ENCODE measurements at places on chromosomes 1 and 21.

DNA sequence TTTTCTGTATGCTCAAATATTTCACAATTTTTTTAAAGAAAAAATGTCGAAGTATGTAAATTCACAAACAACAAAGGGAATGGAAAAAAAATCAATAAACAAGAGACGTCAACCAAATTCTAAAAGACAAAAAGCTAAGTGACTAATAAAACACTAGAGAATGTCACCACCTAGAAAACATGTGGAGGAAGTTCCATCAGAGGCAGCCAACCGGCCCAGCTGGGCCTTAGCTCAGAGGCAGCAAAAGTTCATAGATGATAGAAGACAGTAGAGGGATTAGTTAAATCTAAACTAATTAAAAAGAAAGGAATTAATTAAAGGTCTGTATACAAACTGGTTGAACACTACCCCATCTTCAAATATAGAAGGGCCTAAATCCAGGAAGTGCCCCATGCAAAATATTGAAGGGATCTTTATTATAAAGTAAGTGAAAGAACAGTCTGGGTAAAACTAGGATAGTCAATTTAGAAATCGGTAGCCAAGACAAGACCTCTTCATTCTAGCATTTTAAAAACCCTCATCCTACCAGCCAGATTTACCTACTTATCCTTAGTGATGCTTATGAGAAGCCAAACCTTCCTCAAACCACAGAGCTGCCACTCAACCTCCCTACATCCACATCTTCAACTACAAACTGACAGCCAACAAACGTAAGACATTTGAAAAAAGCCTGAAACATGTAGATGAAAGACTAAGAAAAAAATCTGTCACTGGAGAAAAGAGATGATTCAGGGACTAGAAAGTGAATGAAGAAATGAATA is 23.7 kb downstream of the MRPL39 start:
- DNase-seq = no peak

DNA sequence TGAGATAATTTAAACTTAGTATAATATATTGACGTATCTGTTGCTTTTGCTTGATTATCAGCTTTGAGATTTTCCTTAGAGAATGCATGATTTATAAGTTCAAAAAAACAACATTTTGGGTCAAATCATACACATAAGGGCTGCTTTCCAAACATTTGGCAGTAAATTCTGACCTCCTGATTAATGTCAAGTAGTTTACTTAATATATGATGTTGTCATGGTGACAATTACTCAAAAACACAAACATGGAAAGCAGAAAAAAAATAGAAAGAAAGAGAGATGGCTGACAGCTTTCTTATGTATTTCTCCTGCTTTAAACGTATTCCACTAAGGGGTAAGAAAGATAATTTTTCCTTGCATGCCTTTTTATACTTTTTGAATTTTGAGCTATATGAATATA is 258.2 kb upstream of the C1orf105 start:
- no peak for DNase-seq

DNA sequence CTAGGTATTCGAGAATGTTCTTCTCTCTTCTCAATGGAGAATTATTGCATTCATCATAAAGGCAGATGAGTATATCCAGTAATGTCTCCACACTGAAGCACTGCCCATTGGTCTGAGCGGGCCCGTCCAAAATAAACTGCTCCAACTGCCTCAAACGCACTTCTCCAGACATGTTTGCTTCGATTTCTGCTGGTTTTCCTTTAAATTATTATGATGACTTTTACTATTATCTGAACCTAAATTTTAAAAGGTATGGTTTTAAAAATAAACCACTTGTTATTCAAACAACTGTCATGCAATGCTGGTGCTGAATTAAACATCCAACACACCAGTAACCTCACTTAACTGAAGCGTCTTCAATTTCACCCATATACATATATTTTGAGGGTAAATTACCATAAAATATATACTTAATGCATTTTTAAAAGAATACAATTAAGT is 1.3 kb downstream of the CDC42BPA start:
- DNase-seq = no peak

DNA sequence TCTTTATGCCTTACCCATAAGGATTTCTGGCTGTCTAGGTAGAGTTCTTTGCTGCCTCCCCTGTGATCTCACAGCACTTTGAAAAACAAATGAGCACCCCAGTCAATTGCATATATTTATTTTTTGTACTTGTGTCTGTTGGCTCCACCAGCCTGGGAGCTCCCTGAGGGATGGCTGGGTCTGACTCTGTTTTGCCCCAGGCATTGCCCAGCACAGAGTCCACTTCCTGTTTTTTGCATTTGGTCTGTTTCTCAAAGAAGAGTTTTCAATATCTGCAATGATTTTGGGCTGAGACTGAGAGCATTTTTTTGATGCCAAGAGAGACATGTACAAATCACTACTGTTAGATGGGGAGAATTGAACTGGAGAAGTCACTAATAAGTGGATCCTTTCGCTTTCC is 125.0 kb downstream of the FOXD2 start:
- DNase-seq = no peak

GRCh38 chr1:107993920-107994319 is 28.9 kb upstream of the VAV3 start:
- no peak for DNase-seq

DNA sequence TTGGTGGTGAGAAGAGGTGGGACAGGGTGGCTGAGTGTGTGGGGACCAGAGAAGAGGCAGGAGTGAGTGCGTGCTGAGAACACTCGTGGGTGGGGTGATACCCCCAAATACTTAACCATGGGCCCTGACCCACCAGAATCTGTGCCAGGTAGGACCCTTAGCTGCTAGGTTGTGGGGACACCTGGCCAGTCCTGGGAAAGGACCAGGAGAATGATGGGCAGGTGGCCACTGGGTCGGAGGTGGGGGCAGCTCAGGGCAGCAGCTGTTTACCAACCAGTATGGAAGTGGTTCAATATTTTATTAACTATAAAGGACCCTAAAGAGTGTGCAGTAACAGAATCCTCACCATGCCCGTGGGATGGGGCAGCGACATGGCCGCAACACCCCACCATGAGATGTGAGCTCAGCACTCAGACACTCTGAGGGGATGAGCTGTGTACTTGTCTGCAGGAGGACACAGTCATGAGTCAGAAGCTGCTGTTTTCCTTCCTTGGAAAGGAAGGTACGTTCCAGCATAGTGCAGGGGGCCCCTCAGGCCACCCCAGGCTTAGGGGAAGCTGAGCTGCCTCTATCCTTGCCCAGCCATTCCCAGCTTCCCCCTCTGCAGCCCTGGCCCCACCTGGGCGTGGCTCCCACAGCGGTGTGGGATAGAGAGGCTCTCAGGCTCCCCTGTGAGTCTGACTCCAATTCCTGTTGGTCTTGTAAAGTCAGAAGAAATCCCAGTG is 25.4 kb downstream of the TEX35 start:
- no peak for DNase-seq

- no peak for DNase-seq
Observed at GRCh38 chr1:33072707-33073106, 8.2 kb upstream of the AZIN2 start.

GRCh38 chr1:61149010-61149860 is 66.9 kb downstream of the NFIA start:
- no peak for DNase-seq

DNA sequence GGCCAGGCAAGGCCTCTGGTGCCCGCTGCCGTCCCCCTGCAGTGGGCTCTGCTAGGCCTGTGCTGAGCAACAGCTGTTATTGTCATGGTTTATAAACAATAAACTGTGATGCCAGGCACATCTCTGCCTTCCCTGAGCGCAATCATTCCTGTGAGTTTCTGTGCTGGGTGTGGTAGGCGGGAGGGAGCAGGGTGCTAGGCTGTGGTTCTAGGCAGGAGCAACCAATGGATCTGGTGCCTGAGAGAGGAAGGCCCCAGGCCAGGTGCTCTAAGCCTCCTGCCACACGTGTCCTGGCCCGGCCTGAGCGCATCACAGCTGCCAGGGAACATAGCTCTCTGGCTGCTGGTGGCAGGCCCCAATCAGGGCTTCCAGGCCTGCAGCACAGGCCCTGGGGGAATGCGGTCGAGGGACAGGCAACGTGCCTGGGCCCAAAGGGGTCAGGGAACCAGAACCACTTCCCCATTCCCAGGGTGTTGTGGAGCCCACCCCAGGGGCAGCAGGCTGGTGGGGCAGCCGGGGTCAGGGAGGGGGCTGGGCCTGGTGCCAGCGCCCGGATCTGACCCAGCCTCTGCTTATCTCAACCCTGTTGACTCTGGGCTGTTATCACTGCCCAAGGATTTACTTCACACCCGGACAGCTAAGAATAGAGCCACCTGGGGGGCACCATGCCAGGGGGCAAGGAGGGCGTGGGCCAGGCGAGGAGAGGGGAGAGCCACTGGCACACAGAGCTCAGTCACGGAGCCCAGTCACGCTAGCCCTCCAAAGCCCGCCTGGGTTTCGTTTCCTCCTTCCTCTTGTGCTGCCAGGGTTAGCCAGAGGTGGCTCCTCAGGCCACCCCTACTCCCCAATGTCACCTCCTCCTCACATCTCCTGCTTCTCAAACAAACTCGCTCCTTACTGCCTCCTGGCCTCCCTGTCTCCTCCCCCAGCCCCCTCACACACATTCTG is 11.5 kb downstream of the TRIM46 start:
- peak; percentile 72 for DNase-seq

DNA sequence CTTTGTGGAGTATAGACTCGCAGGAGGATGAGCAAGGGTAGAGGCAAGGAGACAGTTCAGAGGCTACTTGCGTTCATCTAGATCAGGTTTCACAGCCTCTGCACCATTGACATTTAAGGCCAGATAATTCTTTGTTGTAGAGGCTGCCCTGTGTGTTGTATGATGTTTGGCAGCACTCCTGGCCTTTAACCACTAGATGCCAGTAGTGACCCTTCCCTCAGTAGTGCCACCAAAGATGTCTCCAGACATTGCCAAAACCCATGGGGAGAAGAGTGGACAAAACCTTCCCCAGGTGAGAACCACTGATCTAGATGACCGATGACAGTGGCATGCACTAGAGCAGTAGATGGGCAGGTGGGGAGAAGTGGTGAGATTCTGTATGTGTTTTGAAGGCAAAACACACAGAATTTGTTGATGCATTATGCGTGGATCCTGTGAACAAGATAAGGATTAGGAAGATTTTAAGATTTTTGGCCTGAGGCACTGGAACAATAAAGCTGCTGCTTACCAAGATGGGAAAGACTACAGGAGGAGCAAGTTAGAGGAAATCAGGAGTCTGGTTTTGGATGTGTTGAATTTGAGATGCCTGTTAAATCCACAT is 9.9 kb upstream of the COG2 start:
- no peak for DNase-seq
